Breast epithelium (tissue), 4 donors: ENCODE measurements at places on chromosomes 4 and X.

DNA sequence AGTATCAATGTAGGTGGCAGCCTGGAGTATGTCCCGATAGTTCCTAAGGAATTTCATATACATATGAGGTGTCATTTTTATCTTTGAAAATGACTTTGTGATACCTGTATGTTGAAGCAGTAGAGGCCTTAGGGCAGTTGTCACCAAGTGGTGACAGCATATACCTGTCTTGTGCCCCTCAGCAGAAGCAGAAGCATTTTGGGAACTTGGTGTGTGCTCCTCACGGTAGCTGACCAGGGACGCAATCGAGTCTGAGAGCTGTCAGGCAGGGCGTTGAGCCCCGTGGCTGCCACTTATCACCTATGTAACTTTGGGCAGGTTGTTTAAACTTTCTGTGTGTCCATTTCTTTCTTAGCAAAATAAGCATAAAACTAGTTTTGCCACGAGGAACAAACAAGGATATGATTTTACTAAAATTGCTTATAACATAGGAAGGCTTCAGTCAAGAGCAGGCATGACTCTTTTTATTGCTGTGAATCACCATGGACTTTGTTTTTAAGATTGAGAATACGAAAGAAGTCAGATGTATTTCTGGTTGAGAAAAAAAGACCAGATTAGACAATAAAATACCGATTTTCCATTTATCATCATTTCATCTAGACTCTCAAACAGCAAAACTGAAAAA, 161.5 kb downstream of the CPE start:
- DNase-seq: no peak
- H3K36me3 ChIP-seq: no peaks in the 10 kb centered on the region

DNA sequence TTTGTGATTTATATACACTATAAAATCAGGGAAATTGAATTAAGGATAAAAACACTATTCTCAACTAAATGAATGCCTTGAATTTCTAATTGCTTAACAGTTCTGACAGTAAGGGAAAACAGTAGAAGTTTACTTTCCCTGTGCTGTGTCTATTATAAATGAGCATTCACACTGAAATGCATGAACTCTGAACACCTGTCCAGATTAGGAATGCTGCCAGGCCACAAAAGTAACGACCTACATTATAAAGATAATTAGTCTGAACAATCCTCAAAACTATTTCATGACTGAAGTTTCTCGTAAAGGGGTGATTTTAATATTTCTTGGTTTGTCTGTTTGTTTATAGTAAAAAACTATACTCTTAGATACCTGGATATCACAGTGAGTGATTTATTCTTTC, 2.0 kb downstream of the NDST3 start:
- no peaks in the 10 kb centered on the region for H3K36me3 ChIP-seq
- no peaks in the 10 kb centered on the region for H3K4me1 ChIP-seq
- no peak for DNase-seq
- no peaks in the 10 kb centered on the region for H3K27me3 ChIP-seq
- no peak overlapping the region for H3K4me3 ChIP-seq

DNA sequence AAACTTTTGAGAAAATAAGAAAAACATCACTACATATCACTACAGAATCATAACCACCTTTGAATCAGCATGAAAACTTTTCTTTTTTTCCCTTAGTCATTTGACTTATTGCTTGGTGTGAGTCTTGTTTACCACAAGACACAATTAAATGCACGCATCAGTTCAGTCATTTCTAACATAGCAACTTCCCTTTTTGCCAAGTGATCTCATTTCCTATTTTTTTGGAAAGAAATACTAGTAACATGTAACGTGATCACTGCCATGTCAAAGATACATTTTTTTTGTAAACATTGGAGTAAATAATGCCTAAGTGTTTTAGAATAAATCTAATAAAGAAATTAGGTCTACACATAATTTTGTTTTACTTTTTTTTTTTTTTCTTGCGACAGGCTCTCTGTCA, 5.1 kb upstream of the CXCL8 start:
- H3K4me3 ChIP-seq: no peak overlapping the region
- no peaks in the 10 kb centered on the region for H3K36me3 ChIP-seq
- no peaks in the 10 kb centered on the region for H3K4me1 ChIP-seq
- no peak overlapping the region for H3K27ac ChIP-seq
- DNase-seq: no peak

GRCh38 chr4:7103607-7104365, 35.9 kb upstream of the GRPEL1 start:
- H3K4me3 ChIP-seq: peak overlapping the region; percentile 73
- DNase-seq: no peak
- H3K36me3 ChIP-seq: no peaks in the 10 kb centered on the region
- no peaks in the 10 kb centered on the region for H3K27me3 ChIP-seq
- H3K4me1 ChIP-seq: no peaks in the 10 kb centered on the region

- H3K27ac ChIP-seq: no peak overlapping the region
- H3K27me3 ChIP-seq: peaks cover 34% of the 10 kb centered on the region
- no peak overlapping the region for H3K4me3 ChIP-seq
Observed at GRCh38 chrX:105211066-105211575, 9.4 kb downstream of the TEX13A start.

GRCh38 chr4:8790749-8791148, 80.9 kb downstream of the HMX1 start:
- H3K4me1 ChIP-seq: no peaks in the 10 kb centered on the region
- no peaks in the 10 kb centered on the region for H3K36me3 ChIP-seq
- H3K4me3 ChIP-seq: no peak overlapping the region
- no peaks in the 10 kb centered on the region for H3K27me3 ChIP-seq
- H3K27ac ChIP-seq: no peak overlapping the region

- no peak for DNase-seq
- no peak overlapping the region for H3K27ac ChIP-seq
- no peak overlapping the region for H3K4me3 ChIP-seq
- no peaks in the 10 kb centered on the region for H3K4me1 ChIP-seq
- no peaks in the 10 kb centered on the region for H3K36me3 ChIP-seq
- no peaks in the 10 kb centered on the region for H3K27me3 ChIP-seq
Observed at GRCh38 chr4:129230846-129231245, 134.9 kb downstream of the C4orf33 start.

- no peaks in the 10 kb centered on the region for H3K4me1 ChIP-seq
- no peak overlapping the region for H3K4me3 ChIP-seq
- no peaks in the 10 kb centered on the region for H3K36me3 ChIP-seq
- DNase-seq: no peak
- H3K27me3 ChIP-seq: peaks cover 5% of the 10 kb centered on the region
- H3K27ac ChIP-seq: no peak overlapping the region
Observed at GRCh38 chrX:38102875-38103274, 96.5 kb downstream of the SYTL5 start.

DNA sequence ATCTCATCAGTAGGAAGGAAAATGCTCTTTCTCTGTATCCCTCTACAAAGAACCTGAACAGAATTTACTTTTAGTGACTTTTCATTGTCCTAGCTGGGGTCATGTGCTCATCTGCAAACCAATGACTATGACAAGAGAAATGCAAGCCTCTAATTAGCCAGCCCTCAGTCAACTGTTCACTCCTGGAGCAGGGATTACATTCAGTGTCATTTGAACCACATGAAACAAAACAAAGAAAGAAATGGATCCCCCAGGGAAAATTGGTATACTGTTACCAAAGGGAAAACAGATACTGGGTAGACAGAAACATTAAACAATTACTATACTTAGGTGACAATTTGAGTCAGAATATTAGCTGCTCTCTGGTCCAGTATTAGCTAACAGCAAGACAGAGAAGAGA, 173.6 kb downstream of the RCHY1 start:
- DNase-seq: no peak
- H3K27ac ChIP-seq: no peak overlapping the region
- H3K4me3 ChIP-seq: no peak overlapping the region
- no peaks in the 10 kb centered on the region for H3K27me3 ChIP-seq

- no peaks in the 10 kb centered on the region for H3K4me1 ChIP-seq
- no peak overlapping the region for H3K27ac ChIP-seq
- no peaks in the 10 kb centered on the region for H3K36me3 ChIP-seq
- H3K27me3 ChIP-seq: no peaks in the 10 kb centered on the region
- no peak for DNase-seq
- no peak overlapping the region for H3K4me3 ChIP-seq
Observed at GRCh38 chr4:37220685-37221084, 23.9 kb upstream of the NWD2 start.

GRCh38 chrX:68840256-68840655, 11.4 kb downstream of the EFNB1 start:
- H3K27me3 ChIP-seq: no peaks in the 10 kb centered on the region
- H3K27ac ChIP-seq: no peak overlapping the region
